ENCODE measurements at places on chromosomes 11 and 22. TPM values are rescaled to one million over a fixed set of nuclear protein-coding genes. Genes with fewer than 3 reads are reported as not detected.

The TBX10 gene
- not detected for polyA plus RNA-seq

- peaks cover 12% of the 10 kb centered on the region for H3K4me1 ChIP-seq
- peak; percentile 22 for DNase-seq
- H3K27me3 ChIP-seq = no peaks in the 10 kb centered on the region
- no peaks in the 10 kb centered on the region for H3K36me3 ChIP-seq
Measured at GRCh38 chr11:76077575-76078150, 128.6 kb downstream of the WNT11 start.

- H3K27ac ChIP-seq = no peak overlapping the region
- no peaks in the 10 kb centered on the region for H3K36me3 ChIP-seq
- no peak overlapping the region for H3K4me3 ChIP-seq
Measured at GRCh38 chr11:69153661-69154060, 2.1 kb upstream of the SMIM38 start.

- no peaks in the 10 kb centered on the region for H3K36me3 ChIP-seq
- H3K27ac ChIP-seq = no peak overlapping the region
- no peaks in the 10 kb centered on the region for H3K27me3 ChIP-seq
- DNase-seq = peak; percentile 51
- no peaks in the 10 kb centered on the region for H3K4me1 ChIP-seq
- no peak overlapping the region for H3K4me3 ChIP-seq
Measured at GRCh38 chr11:6667733-6668374, 12.2 kb upstream of the DCHS1 start.

- H3K36me3 ChIP-seq = no peaks in the 10 kb centered on the region
- no peaks in the 10 kb centered on the region for H3K27me3 ChIP-seq
- no peak overlapping the region for H3K4me3 ChIP-seq
- no peak overlapping the region for H3K27ac ChIP-seq
- DNase-seq = no peak
Measured at GRCh38 chr11:22554221-22554620, 71.4 kb downstream of the FANCF start.

- H3K4me3 ChIP-seq = no peak overlapping the region
- no peaks in the 10 kb centered on the region for H3K27me3 ChIP-seq
- H3K36me3 ChIP-seq = no peaks in the 10 kb centered on the region
- H3K4me1 ChIP-seq = peaks cover 9% of the 10 kb centered on the region
- no peak overlapping the region for H3K27ac ChIP-seq
Measured at GRCh38 chr11:27896096-27896495, 195.8 kb upstream of the BDNF start.

DNA sequence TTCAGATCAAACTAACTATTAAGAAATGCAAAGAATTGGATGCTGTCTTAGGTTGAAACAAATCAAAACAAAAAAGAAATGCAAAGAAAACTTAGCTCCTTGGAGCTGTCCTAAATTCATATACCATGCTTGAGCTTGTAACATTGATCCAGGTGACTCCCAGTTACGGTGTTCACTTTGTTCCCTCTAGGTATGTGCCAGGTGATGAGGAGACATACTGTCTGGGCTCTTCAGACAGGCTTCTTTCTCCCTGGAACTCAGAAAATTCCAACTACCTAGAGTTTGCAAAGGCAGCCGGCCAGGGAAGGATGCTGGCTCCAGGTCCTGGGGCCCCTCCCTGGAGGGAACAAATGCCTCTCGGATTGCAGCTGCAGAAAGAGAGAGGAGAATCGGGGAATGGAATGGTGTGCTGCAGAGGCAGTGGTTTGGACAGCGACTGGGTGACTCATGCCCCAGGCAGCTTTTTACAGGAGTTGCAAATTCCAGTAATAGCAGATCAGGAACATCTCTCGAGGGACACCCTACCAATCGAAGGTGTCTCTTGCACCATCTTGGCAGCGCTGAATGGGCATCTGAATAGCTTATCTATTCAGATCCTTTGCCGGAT lies 12.3 kb upstream of the ASPHD2 start:
- no peaks in the 10 kb centered on the region for H3K4me1 ChIP-seq
- H3K27ac ChIP-seq = no peak overlapping the region
- H3K4me3 ChIP-seq = no peak overlapping the region
- H3K27me3 ChIP-seq = peaks cover 2% of the 10 kb centered on the region
- DNase-seq = no peak

DNA sequence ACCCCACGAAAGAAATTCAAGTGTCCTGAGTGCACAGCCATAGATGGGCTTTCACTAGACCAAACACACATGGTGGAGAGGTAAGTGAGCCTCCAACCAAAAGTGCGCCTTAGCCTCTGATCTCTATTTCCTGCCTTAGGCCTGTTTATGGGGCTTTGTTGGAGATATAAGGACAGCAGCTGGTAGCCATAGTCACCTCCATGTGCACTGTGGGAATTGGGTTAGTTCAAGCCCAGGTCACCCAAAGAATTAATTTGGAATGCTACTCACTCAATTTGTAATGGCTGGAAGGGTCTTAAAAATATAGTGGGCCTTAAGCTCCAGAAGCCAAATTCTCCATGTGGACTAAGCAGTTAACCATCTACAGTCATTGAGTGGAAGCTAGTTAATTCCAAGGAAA lies 73.6 kb downstream of the ALX4 start:
- H3K4me1 ChIP-seq = no peaks in the 10 kb centered on the region
- no peak for DNase-seq
- H3K4me3 ChIP-seq = no peak overlapping the region
- no peak overlapping the region for H3K27ac ChIP-seq
- H3K27me3 ChIP-seq = no peaks in the 10 kb centered on the region
